Small intestine (tissue), 16 donors: ENCODE measurements at places on chromosomes 6 and 20. TPM values are rescaled to one million over a fixed set of nuclear protein-coding genes. Genes with fewer than 3 reads are reported as not detected.

DNA sequence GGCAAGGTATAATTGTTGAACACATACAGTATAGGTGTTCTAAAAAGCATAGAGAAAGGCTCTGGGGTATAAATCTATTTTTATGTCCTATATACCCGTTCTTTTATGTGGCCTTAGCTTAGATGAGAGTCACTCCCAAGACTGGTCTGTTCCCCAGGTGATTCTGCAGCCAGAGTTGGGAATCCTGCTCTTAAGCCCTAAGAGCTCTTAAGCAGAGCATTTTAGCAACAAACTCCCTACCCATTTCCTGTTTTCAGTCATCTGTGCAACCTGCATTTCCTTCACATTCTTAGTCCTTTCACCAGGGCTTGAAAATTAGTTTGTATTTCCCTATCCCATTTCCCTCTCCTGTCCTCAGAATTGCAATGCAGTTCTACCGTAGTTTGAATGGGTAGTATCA is 166.1 kb downstream of the HS3ST5 start:
- no peak overlapping the region for H3K4me3 ChIP-seq
- no peak overlapping the region for H3K27ac ChIP-seq
- H3K27me3 ChIP-seq = no peaks in the 10 kb centered on the region
- H3K4me1 ChIP-seq = peaks cover 6% of the 10 kb centered on the region
- no peak for DNase-seq
- H3K36me3 ChIP-seq = no peaks in the 10 kb centered on the region

GRCh38 chr20:58851221-58851968 is 693 bp upstream of the GNAS-AS1 start:
- DNase-seq = no peak
- no peaks in the 10 kb centered on the region for H3K36me3 ChIP-seq
- H3K27ac ChIP-seq = no peak overlapping the region
- H3K27me3 ChIP-seq = peaks cover 25% of the 10 kb centered on the region
- no peaks in the 10 kb centered on the region for H3K4me1 ChIP-seq
- peak overlapping the region; percentile 21 for H3K4me3 ChIP-seq

- H3K27ac ChIP-seq = no peak overlapping the region
- H3K27me3 ChIP-seq = no peaks in the 10 kb centered on the region
- H3K4me1 ChIP-seq = no peaks in the 10 kb centered on the region
- H3K36me3 ChIP-seq = no peaks in the 10 kb centered on the region
- no peak for DNase-seq
Observed at GRCh38 chr20:53332022-53332837, 261.4 kb downstream of the ZNF217 start.

GRCh38 chr6:35970181-35970580 is 49.3 kb upstream of the SRPK1 start:
- H3K36me3 ChIP-seq = no peaks in the 10 kb centered on the region
- no peak overlapping the region for H3K4me3 ChIP-seq
- H3K4me1 ChIP-seq = peaks cover 5% of the 10 kb centered on the region
- no peak overlapping the region for H3K27ac ChIP-seq
- no peak for DNase-seq
- no peaks in the 10 kb centered on the region for H3K27me3 ChIP-seq

DNA sequence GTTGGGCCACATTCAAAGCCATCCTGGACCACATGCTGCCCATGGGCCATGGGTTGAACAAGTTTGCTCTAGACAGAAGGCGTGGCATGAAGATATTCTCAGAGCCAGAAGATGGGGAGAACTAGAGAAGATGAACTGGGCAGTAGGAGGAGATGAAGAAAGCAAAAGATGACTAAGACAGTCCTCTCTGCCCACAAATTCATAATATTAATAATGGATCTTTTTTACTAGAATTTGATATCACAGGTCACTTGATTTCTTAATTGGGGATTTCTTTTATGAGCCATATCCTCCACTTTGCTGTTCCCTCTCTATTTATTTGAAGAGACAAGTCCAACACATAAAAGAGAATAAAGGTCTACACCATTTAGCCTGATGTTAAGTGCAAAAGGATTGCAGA is 25.5 kb upstream of the EDN1 start:
- H3K27ac ChIP-seq = no peak overlapping the region
- H3K4me1 ChIP-seq = peaks cover 5% of the 10 kb centered on the region
- no peak overlapping the region for H3K4me3 ChIP-seq
- no peak for DNase-seq

GRCh38 chr6:80530103-80530502 is 423.6 kb downstream of the BCKDHB start:
- H3K4me1 ChIP-seq = no peaks in the 10 kb centered on the region
- no peak overlapping the region for H3K27ac ChIP-seq
- DNase-seq = no peak
- no peak overlapping the region for H3K4me3 ChIP-seq
- H3K36me3 ChIP-seq = no peaks in the 10 kb centered on the region

DNA sequence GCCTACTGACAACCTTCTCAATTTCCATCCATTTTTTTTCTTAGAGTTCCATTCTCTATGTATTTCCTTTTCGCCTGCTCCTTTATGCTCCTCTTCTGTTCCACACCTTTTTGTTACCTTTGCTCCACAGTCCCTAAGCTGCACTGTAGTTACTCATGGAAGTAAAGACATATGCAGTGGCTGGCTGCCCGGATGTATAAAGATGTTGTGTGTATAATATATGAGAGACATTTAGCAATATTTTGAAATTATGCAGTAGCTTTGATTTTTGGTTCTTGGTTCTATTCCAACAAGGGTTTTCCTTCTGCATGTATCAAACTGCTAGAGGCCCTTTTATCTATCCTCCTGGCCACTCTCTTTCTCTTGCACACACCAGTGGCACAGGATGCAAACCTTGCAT is 234.9 kb downstream of the DOK5 start:
- no peak overlapping the region for H3K27ac ChIP-seq
- no peaks in the 10 kb centered on the region for H3K27me3 ChIP-seq
- H3K4me3 ChIP-seq = no peak overlapping the region
- DNase-seq = no peak
- H3K4me1 ChIP-seq = no peaks in the 10 kb centered on the region

- peaks cover 3% of the 10 kb centered on the region for H3K4me1 ChIP-seq
- H3K4me3 ChIP-seq = no peak overlapping the region
- no peaks in the 10 kb centered on the region for H3K36me3 ChIP-seq
Observed at GRCh38 chr20:23200914-23201313, 114.8 kb upstream of the CD93 start.

DNA sequence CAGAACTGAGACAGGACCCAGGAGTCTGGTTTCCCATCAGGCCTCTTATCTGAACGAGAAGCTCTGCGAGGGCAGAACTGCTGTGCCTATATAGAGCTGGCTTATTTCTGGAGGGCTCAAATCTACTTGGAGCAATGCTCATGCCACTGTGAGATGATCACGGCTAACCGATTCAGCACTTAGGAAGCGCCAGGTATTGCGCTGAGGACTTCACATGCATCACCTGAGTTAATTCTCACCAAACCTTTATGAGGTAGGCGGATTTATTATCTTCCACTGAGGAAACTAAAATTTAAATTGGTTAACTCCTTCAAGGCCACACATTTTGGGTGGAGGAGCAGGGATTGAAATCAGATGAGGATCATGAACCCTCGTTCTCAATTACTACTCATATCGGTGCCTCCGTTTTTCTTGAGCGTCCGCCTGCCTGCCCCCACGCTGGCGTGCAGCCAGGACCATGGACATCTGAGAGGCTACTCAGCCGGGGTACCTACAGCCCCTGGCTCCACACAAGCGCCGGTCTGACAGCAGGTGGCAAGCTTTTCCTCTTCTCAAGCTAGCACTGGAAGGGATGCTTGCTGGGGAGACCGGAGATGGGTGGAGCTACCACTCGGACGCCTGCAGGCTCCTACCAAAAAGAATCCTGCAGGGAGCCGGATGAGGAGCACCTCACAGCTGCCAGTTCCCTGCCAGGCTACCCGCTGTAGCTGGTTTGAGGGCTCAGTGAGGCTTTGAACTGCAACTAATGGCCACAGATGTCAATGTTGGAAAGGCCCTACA is 1.0 kb upstream of the PCIF1 start:
- peak overlapping the region; percentile 100 for H3K27ac ChIP-seq
- DNase-seq = peak; percentile 78
- H3K4me3 ChIP-seq = peak overlapping the region; percentile 89

DNA sequence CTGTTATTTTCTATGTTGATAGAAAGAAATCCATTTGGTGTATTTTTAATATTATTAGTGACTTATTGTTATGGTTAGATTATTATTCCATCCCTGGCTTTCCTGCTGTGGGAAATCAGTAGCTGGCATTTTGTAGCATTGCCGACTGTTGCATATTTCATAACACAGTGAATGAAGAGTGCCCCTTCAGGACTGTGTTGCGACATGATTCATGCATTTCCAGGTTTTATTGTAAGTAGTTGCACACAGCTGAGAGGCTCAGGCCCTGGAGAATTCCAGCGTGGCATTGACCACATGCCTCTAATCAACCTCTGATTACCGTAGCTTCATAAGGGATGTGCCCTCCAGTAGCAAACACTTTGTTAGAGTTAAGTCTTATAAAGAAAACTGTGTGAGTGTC is 263.9 kb downstream of the FARS2 start:
- no peaks in the 10 kb centered on the region for H3K27me3 ChIP-seq
- H3K27ac ChIP-seq = no peak overlapping the region
- H3K4me1 ChIP-seq = no peaks in the 10 kb centered on the region
- no peaks in the 10 kb centered on the region for H3K36me3 ChIP-seq
- DNase-seq = no peak

GRCh38 chr20:31863296-31864085 is 6.8 kb downstream of the DUSP15 start:
- no peak overlapping the region for H3K27ac ChIP-seq
- no peak overlapping the region for H3K4me3 ChIP-seq
- H3K4me1 ChIP-seq = no peaks in the 10 kb centered on the region
- no peak for DNase-seq

DNA sequence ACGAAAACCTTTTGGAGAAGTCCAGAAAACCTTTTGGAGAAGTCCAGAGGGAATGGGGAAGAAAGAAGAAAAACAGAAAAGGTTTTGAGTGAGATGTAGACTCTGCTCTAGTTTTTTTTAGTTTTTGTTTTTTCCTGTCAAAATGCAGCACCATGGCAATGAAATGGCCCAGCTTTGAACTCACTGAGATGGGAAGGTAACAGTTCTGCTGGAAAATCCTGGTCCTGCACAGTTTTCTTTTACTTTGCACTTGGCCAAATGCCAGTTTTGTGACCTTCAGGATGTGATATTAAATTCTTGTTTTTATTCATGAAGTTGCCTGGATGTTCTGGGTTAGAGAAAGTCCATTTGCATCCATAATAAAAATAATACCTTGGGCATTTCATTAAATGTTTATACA is 145.7 kb downstream of the CFAP61 start:
- H3K36me3 ChIP-seq = no peaks in the 10 kb centered on the region
- no peak for DNase-seq
- H3K27me3 ChIP-seq = no peaks in the 10 kb centered on the region
- H3K4me3 ChIP-seq = no peak overlapping the region

DNA sequence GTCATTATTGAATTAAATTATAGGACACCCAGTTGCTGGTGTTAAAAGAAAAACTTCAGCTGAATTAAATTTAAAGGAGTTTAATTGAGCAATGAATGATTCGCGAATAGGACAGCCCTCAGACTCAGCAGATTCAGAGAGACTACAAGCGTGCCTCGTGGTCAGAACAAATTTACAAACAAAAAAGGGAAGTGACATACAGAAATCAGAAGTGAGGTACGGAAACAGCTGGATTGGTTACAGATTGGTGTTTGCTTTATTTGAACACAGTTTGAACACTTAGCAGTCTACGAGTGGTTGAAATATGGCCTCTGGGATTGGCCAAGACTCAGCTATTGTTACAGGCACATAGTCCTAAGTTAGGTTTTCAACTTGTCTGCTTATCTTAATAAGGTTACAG is 25.8 kb upstream of the TNFRSF21 start:
- no peaks in the 10 kb centered on the region for H3K36me3 ChIP-seq
- DNase-seq = no peak
- H3K27me3 ChIP-seq = no peaks in the 10 kb centered on the region
- H3K27ac ChIP-seq = no peak overlapping the region

GRCh38 chr6:24233813-24234442 is 107.9 kb downstream of the NRSN1 start:
- H3K27ac ChIP-seq = no peak overlapping the region
- H3K27me3 ChIP-seq = no peaks in the 10 kb centered on the region
- DNase-seq = no peak
- no peak overlapping the region for H3K4me3 ChIP-seq
- H3K36me3 ChIP-seq = no peaks in the 10 kb centered on the region
- no peaks in the 10 kb centered on the region for H3K4me1 ChIP-seq

- DNase-seq = no peak
- H3K4me3 ChIP-seq = no peak overlapping the region
- H3K36me3 ChIP-seq = no peaks in the 10 kb centered on the region
- H3K27ac ChIP-seq = no peak overlapping the region
Observed at GRCh38 chr6:166057431-166057830, 110.2 kb downstream of the TBXT start.

GRCh38 chr20:41123631-41124030 is 13.7 kb upstream of the PLCG1 start:
- H3K27me3 ChIP-seq = no peaks in the 10 kb centered on the region
- H3K36me3 ChIP-seq = peaks cover 39% of the 10 kb centered on the region
- no peak for DNase-seq
- H3K4me3 ChIP-seq = no peak overlapping the region

GRCh38 chr6:158619922-158620801 is 24.4 kb downstream of the DYNLT1 start:
- no peak for DNase-seq
- no peak overlapping the region for H3K27ac ChIP-seq
- H3K36me3 ChIP-seq = peaks cover 3% of the 10 kb centered on the region

GRCh38 chr6:15417811-15418210 is 171.9 kb downstream of the JARID2 start:
- no peak overlapping the region for H3K4me3 ChIP-seq
- no peak for DNase-seq
- H3K36me3 ChIP-seq = peaks cover 6% of the 10 kb centered on the region
- H3K4me1 ChIP-seq = no peaks in the 10 kb centered on the region
- no peaks in the 10 kb centered on the region for H3K27me3 ChIP-seq
- H3K27ac ChIP-seq = no peak overlapping the region

- peaks cover 8% of the 10 kb centered on the region for H3K36me3 ChIP-seq
- H3K4me3 ChIP-seq = no peak overlapping the region
- H3K27ac ChIP-seq = no peak overlapping the region
- DNase-seq = no peak
- no peaks in the 10 kb centered on the region for H3K27me3 ChIP-seq
Observed at GRCh38 chr6:2124260-2124709, 121.1 kb downstream of the GMDS start.

The CRISP2 gene
- polyA plus RNA-seq = 0.30 TPM

The OPN5 gene
- not detected for polyA plus RNA-seq

The AIF1 gene
- 102 TPM for polyA plus RNA-seq

The PTK7 gene
- 36.5 TPM for polyA plus RNA-seq

The SERPINB1 gene
- polyA plus RNA-seq = 116 TPM

The RPS6KA2 gene
- polyA plus RNA-seq = 7.9 TPM

The SNPH gene
- polyA plus RNA-seq = 0.65 TPM

The TRIM10 gene
- polyA plus RNA-seq = 5.4 TPM

The DNPH1 gene
- polyA plus RNA-seq = 192 TPM

The NKX2-4 gene
- polyA plus RNA-seq = not detected

The ZC3H12D gene
- 3.0 TPM for polyA plus RNA-seq
